ENCODE measurements at places on chromosomes 2 and 18.

DNA sequence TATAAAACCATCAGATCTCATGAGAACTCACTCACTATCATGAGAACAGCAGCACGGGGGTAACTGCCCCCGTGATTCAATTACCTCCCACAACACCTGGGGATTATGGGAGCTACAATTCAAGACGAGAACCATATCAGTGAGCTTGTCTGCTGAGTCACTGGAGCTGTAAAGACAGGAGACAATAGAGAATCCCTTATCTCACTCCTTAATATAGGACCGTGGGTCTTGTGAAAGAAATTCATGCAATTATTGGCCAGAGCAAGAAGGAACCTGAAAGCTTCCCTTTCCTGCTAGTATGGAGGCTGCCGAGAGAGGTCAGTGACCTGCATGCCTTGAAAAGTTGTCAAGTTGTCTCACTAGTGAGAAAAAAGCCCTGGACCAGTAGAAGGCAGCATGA is 9.5 kb upstream of the TNFAIP6 start:
- no peak for DNase-seq

DNA sequence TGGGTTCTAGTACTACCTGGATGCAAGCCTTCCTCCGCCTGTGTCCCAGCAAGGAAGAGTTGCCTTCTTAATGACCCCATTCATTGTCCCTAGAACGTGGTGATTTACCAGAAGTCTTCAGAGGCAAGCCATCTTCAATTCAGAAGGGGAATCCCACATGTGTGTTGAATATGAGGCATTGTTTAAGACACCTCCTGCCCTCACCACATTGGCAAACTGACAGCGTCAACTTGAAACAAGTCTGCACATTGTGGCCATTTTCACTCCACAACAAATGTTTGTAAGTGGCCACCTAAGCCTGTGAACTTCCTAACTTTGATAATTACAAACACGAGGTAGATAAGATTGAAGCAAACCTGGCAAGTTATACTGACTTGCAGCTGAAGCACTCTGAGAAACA is 83.7 kb downstream of the TCF7L1 start:
- no peak for DNase-seq

- no peak for DNase-seq
These were observed 624.9 kb upstream of the FANCL start for GRCh38 chr2:58866040-58866439.

DNA sequence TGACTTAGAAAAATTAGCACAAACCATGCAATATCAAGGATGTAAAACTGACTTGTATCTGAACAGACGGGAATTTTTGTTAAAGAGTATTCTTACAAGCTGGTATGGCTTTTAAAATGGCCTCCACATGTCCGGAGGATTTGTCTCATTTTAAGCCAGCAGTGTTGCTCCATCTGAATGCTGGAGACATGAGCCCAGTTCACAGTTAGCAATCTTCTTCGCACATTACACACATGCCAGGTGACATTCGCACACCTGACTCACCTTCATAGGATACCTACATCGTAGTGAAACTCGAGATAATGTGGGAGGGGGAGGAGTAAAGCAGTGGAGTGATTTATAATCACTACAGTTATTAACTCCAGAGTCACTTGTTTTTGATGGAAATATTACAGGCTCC is 231.8 kb upstream of the RBBP8 start:
- no peak for DNase-seq

DNA sequence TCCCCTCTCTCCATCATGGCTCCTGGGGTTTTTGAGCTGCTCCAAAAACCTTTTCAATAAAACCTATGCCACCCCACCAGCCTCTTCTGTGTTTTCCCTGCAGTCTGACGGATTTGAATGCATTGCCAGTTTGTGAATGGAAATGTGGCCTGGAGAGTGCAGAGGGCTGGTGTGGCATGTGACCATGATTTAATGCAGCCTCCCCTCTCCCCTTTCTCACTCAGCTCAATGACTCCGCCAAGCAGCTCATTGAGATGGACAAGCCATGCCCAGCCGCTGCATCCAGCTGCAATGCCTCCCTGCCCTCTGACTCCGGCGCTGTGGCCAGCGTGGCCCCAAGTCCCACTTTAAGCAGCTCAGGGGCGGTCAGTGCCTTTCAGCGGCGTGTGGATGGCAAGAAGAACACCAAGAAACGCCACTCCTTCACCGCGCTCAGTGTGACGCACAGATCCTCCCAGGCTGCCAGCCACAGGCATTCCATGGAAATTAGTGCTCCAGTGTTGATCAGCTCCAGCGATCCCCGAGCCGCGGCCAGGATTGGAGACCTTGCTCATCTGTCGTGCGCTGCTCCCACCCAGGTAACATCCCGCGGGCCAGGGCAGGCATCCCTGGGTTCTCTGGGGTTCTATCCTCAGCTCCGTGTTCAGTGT is 215.3 kb downstream of the SEPTIN10 start:
- DNase-seq: no peak

DNA sequence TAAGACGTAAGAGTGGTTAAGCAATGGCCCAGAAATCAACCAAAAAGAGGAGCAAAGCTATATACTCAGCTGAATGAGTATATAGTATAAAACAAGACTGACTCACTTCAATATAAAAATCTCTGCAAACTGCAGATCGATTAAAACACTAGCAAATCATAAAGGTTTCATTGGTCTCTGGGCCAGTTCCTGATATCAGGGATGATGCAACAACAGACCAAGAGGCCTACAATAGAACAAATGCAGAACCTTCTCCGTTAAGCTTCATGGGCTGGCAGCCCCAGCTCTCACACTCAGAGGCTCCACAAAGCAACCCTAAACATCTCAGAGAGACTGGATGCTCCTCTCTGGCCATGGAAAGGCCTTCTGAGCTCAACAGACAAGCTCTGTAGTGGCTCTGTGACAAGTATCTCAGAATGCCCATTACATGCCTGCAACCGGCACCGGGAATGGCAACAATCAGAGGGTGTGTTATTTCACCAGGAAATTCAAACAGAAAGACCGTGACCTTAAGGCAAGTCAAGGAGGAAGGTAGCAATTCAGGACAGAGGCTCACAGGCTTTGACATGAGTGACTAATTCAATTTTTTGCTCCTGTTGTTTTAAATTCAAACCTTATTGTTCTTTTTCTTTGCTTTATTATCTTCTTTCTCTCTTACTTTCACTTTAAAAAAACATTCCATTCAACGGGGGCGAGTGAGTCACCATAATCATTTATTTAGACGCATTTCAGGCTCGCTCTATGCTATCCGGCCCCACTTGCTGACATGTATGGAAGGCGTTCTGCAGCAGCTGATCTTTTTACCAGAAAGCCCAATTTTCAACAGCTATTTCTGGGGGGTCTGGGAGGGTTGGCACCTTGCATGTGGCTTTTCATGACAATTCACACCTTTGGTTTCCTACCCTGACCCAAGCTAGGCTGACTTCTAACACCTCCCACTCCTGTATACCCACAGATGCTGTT is 15.1 kb downstream of the CYRIA start:
- no peak for DNase-seq

DNA sequence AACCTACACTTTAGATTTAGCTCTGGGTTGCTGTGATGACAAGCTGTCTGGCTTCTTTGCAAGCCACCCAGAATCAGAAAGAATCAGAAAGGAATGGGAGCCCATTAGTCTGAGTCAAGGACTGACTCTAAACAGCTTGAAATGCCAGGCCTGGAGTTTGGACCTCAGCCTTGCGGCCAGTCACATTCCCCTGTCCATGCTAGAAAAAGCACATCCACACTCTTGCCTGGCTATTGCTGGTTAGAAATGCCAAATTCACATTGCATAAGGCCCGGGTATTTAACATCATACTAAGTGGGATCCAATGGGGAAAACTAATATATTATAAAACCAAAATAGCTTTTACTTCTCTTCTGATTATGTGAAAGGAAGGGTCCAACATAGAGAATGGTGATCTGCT is 756.8 kb upstream of the KLHL29 start:
- no peak for DNase-seq

DNA sequence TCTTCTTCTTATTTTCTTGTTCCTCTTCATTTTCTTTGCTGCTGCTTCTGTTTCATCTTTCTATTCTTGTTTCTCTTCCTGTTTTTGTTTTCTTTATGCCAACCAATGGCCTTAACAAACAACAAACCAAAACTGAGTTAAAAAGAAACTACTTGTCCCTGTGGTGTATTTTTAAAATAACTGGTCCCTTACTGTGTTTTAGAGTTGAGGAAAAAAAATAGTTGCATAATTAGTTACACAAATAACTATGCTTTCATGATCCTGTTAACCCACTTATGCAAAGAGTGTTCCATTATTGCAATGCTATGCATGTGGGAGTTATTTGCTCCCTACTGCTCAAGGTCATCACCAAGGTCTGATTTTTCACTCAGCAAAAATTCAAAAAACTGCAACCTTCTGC is 39.5 kb upstream of the IMP4 start:
- no peak for DNase-seq

GRCh38 chr2:57701391-57701791 is 345.2 kb upstream of the VRK2 start:
- no peak for DNase-seq

DNA sequence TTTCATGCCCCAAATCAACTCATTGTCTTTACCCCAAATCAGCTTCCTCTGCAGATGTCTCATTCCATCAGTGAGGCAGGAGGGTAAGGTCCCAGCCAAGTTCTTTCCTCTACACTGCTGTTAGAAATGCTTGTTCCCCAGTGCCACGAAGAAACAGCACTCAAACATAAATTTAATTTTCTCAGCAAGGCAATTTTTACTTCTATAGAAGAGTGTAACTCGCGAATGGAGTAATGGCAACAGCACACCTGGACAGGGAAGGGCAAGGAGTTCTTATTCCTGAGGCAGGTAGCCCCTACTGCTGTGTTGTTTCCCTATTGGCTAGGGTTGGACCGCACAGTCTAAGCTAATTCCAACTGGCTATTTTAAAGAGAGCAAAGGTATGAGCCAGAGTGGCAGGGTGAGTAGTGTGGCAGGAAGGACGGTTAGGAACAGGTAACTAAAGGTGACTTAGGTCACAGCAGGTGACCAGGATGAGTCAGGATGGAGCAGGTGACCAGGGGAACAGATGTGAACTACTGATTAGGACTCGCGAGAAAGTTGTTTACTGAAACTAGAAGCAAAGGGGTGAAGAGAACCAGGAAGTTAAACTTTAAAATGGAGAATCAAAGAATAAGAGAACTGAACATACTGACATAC is 12.0 kb upstream of the CEP68 start:
- no peak for DNase-seq

DNA sequence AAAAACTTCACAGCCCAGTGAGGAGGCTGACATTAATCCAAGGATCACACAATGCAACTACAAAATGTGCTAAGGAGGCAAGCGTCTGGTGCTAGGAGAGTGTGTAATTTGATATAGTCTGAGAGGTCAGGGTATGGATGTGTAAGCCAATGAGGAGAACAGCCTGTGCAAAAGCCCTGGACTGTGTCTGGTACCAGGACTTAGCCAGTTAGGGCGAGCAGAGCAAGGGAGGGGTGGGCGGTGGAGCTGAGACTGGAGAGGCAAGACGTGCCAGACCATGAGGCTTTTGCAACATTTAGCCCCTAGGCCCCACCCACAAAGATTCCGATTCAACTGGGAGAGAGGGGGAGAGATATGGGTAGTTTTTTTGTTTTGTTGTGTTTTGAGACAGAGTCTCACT is 33.5 kb upstream of the SPRED2 start:
- no peak for DNase-seq

DNA sequence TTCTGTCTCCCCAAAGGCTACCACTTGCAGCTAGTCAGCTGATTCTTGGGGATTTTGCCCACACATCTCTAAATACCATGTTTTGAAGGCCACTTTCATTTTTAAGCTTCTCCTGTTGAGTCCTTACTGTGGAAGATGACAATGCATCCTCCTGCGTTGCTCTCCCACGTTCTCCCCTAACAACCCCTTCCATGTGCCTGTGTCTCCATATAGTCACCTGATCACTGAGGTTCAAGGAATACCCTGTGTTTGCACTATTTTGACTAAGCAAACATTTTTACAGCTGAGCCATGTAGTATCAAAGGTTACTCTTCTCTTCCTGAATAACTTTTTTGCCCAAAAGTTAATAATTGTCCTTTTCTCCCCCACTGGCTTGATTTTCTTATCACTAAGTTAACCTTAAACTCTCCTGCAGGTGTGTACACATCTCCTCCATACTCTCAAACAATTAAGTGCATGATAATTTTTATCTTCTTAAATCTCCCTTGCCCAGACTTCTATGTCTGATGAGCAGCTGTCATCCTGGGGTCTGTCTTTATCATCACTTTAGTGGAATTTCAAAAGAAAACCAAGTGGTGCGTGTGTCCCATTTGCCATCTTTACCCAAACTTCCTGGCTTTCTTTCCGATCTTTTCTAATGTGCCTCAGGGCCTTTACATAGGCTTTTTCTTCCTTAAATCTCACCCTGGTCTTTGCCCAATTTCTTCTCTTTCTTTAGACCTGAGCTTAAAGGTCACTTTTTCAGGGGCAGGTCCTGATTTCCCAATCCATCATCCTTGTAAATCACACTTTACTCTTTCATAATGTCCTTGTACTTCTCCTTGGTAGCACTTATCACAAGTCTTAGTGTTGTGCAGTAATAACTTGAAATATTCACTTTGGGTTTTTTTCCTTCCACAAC is 85.2 kb upstream of the SPATS2L start:
- DNase-seq: no peak

- DNase-seq: no peak
These were observed 1474.0 kb upstream of the ACVR2A start for GRCh38 chr2:146370826-146371225.

DNA sequence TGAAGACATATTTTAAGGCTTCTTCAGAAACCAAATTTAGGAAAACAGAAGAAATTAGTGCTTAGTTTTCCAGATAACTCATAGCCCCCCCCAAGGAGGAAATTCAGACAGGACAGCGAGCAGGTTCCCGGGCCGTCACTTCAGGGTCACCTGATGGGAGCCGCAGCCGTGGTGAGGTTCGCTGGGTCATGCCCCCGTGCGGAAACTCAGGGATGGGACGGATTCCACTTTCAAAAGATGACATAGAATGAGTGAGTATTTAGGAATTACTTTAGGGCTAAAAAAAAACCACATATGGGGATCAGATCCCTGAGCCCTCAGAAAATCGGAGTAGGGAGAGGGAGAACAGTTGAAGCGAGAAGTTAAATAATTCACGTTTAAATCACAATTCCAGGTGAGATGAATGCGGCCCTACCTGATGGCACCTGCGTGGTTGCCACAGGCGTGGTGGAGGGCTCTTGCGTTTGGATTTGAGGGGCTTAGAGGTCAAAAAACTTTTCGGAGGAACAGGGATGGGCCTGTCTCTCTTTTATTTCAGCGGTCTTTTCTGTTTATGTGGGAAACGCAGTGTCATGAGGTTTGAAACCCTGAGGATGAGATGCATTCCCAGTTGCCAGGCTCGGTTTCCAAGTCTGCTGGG is 114.4 kb downstream of the NFATC1 start:
- DNase-seq: no peak

- no peak for DNase-seq
These were observed 16.1 kb upstream of the ACKR3 start for GRCh38 chr2:236553522-236553921.

Data from DMS79 treated with DMSO at 0.1 percent for 48 hours (cell line).